HT1080 (cell line): ENCODE measurements at places on chromosomes 3 and 15.

- peak; percentile 65 for DNase-seq
Measured at GRCh38 chr3:43638594-43639447, 17.0 kb upstream of the ANO10 start.

- peak; percentile 32 for DNase-seq
Measured at GRCh38 chr3:17942856-17943255, 200.4 kb upstream of the TBC1D5 start.

DNA sequence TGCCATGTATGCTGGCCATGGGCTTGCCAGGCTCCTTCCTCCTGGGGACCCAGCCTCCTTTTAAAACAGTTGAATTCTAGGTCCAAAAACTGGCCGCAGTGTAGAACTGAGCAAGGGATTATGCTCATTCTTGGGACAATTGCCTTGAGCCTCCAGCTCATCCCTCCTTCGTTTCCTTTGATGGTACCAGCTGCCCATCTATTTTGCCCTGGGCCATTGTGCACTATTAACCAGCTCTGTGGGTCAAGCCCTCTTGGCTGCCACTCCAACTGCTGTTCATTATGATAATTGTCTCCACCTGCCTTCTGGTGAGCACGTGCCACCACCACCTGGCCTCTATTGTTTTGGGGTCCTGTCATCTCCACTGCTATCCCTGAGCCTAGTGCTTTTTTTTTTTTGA lies 75.8 kb upstream of the SYN2 start:
- DNase-seq = no peak

DNA sequence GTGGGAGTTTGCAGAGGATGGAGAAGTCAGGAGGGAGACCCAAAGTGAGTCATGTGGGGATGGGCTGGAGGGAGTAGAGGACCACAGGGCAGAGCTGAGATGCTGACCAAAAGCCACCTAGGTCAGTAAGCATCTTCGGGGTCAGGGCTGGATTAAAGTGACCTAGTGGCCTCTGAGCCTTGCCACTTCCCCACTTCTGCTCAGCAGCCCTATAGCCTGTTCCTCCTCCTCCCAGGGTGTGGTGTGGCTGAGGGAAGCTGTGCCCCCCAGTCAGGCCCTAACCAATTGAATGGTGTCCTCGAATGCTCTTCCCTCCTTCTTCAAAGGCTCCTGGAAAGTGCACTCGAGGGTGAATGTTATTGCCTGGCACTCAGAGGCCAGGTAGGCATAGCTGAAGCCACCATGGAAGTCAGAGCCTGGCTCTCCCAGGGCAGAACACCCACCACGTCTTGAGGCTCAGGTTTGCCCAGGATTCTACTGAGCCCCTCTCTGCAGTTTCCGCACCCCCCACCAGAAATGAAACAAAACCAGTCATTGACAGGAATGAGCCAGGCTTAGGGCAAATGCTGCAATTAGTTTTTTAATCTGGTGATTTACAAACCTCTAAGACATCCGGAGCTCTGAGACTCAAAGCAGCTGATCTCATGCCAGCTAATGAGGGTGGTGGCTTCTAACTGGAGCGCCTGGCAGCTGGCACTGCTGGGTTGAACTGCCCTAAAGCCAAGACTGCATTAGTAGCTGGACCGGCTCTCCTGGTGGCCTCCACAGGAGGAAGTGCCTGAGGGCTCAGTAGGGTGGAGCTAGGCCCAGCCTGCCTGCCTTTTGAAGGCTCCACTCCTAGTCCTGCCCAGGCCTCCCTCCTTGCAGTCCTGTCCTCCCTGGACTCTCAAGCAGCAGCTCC lies 26.0 kb upstream of the VIPR1 start:
- peak; percentile 34 for DNase-seq

GRCh38 chr3:118181274-118181673 lies 853.4 kb downstream of the IGSF11 start:
- DNase-seq = no peak

DNA sequence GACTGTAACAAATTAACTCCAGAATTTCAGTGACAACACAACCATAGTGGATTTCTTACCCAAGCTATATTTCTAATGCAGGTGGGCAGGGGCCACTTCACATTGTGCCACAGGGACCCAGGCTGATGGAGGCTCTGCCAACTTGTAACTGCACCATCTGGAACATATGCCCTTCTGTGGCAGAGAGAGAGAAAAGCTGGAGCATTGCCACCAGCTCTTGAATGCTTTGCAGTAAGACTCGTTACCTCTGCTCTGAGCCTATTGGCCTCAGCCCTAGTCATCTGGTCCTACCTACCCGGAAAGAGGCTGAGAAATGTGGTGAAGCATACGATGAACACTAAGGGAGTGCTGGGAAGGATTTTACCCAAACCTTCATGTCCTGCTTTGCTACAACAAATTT lies 587.1 kb downstream of the ZNF385D start:
- no peak for DNase-seq

DNA sequence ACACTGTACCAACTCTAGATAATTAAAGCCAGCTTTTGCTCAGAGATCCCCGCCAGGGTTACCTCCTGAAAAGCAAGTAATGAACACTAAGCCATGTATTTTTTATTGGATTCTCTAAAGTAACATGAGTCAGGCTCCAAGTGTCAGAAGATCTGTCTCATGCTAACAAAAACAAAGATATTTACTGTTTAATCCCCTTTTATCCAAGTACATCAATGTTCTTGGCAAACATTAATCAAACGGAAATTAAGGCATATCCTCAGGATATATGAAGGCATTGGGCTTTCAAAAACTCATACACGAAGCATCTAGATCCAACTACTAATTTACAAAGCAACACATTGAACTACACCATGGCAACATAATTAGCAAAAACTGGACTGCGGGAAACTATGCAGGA lies 37.2 kb downstream of the MYO5A start:
- DNase-seq = no peak

GRCh38 chr3:48039487-48040190 lies 23.4 kb upstream of the MAP4 start:
- peak; percentile 87 for DNase-seq

GRCh38 chr3:50303013-50303815 lies at the start of gene HYAL1:
TSS of gene HYAL1 (minus strand) at chr3:50303574. CDS start at chr3:50302956, 618 bp downstream.
- DNase-seq = no peak

DNA sequence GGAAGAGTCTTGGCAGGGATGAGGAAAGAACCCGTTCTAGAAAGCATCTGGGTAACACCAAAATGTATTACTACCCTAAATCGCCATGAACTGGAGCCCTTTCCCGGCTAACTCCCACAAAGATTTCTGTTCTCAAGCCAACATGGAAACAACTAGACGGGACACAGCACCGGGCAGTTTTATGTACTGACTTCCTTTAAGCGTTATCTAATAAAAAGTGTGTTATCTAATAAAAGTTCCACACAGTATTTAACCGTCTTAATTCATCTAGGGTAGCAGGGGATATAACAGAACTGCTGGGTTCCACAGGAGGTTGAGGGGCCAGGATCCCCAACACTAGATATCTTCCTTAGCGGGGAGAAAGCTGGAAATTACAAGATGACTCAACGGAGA lies 347 bp upstream of the C3orf62 start:
- DNase-seq = no peak

- DNase-seq = no peak
Measured at GRCh38 chr15:32880642-32881041, 162.8 kb downstream of the GREM1 start.

- DNase-seq = no peak
Measured at GRCh38 chr15:91896341-91897055, 43.0 kb downstream of the SLCO3A1 start.

GRCh38 chr3:99111235-99111634 lies 209.7 kb upstream of the DCBLD2 start:
- peak; percentile 30 for DNase-seq

DNA sequence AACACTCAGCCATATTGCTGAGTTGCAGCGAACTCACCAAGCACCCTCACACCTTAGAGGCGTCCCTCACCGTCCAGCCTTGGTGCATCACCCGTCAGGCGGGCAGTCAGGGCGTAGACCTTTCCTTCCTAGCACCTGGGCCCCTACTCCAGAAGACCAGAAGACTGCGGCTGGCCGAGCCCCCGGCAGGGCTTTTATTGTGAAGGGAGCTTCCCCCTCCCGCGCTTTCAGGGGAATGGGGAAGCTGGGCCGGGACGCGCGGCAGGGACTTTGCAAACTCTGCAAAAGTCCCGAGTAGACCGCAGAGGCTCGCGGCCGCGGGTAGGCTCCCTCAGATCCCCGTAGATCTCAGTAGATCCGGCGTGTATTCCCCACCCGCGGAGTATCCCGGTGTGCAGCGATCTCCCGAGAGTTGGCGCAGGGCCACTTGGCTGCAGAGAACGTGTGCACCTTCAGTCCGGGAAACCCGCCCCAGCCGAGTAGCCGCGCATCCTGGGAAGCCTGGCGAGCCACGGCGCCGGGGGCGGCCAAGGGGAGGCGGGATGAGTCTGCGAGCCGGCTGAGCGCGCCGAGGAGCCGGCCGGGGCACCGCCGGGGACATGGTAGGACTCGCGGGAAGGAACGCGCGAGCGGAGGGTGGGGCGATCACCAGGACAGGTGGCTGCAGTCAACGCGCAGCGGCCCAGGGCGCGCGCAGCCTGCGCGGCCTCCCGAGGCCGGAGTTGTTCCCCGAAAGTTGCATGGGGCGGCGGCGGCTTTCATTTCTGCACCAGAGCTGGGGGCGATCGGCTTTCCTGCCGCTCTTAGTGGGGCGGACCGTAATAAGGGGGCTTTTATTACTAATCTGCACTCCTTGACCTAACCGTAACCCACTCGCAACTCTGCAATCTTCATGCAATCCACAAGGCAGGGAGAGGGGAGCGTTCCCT lies at the start of gene GASK1A:
TSS of gene GASK1A (plus strand) at position 268 of the 929 bp plus-strand sequence. CDS start at position 600, 332 bp downstream.
- DNase-seq = no peak

DNA sequence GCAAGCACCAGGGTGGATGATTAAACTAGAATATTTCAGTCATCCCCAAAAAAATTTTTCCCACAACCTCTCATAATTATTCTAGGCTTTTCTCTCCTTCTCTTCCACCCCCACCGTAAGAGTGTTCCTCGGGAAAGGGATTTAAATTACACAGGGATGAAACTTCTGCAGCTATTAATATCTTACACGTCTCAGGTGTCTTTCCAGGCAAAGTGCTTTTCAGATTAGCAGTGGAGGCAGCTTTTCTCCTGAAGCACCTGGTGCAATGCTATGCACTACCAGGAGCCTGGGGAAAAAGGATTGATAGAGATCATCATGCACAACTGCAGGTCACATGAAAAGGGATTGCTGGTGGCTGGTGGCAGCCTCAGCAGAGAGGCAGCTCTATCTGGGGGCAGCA lies 250.4 kb downstream of the NTRK3 start:
- no peak for DNase-seq

DNA sequence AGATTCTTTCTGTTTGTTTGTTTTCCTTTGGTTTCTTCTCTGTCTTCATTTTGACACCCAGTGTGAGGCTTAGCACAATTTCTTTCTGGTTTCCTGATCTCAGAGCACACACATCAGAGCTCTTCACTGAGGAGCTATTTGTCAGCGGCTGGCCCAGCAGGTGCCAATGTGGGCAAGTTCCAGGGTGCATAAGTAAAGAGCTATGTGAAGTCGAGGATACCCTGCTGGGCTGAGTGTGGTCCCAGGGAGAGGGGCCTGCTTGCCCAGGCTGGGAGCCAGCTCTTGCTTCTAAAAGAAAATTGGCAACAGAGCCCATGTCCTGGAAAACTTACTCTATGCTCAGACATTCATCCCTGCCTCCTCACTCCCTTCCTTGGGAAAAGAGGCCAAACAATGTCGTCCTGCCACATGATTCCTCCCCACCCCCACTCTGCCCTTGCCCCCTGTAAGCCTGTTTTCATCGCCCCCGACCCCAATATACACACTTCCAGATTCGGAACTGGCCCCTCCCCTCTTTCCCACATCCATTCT lies 101.2 kb downstream of the ST8SIA2 start:
- DNase-seq = no peak

DNA sequence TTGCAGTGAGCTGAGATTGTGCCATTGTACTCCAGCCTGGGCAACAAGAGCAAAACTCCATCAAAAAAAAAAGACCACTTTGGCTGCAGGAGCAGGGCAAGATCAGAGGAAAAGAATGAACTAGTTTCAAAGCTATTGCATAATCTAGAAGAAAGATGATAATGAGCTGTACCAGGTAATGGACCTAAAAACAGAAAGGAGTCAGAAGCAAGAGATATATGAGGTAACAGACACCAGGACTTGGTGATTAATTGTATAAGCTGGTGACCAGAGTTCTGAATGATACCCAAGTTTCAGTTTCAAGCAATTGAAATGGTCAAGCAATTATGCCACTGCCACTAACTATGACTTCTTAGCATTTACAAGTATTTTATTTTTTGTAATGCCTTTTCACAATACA lies 2.9 kb downstream of the POLQ start:
- no peak for DNase-seq

GRCh38 chr15:69723404-69724096 lies 270.9 kb downstream of the RPLP1 start:
- no peak for DNase-seq

- DNase-seq = peak; percentile 1
Measured at GRCh38 chr3:116897382-116897781, 187.8 kb downstream of the TUSC7 start.

DNA sequence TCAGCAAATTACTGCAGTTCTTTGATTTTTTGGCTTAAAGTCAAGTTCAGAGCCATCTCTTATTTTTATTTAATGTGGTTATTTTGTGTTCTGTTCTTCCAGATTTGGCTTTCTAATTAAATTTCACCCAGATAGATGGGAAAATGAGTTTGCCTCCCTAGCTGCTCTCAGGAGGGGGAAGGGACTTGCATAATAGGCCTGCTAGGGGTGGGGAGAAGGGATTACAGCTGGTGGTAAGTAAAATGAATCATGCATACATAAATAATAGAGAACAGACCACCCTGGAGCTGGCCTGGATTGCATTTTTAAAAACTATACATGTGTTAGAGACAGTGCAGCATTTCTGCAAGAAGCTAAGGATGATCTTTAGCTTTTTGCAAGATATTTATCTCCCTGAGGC lies 3.9 kb upstream of the PXYLP1 start:
- no peak for DNase-seq

DNA sequence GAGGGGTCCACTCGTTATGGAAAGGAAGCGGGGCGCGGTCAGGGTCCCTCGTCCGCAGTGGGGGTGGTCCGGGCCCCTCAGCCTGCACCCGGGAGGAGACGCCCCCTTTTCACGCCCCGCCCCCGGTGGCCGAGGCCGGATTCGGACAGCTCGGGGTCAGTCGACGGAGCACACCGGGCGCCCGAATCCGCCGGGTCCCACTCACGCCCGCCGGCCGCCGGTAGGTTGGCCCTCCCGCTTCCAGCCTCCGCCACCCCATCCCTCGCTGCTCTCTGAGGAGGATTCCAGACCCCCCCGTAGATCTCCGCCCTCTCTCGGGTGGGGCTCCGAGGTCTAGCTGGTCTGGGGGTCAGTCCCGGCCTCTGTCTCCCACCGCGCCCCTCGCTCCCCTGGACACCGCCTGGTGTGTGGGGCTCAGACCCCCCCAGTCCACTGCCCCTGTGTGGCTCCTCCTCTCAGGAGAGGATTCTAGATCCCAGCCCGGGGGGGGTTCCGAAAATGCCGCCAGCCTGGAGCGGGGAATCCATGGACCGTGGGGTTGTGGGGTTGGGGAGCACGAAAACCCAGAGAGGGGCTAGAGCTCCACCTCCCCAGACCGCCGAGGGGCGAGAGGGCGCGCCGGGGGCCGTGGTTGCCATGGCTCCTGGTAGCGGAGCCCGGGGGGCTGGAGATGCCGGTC lies 725 bp downstream of the CHL1 start:
- DNase-seq = no peak

GRCh38 chr3:15528854-15529537 lies 7.5 kb upstream of the COLQ start:
- DNase-seq = no peak
